ENCODE measurements at places on chromosomes 7 and 10.

GRCh38 chr10:113064039-113064438 is 114.0 kb downstream of the TCF7L2 start:
- DNase-seq: no peak

DNA sequence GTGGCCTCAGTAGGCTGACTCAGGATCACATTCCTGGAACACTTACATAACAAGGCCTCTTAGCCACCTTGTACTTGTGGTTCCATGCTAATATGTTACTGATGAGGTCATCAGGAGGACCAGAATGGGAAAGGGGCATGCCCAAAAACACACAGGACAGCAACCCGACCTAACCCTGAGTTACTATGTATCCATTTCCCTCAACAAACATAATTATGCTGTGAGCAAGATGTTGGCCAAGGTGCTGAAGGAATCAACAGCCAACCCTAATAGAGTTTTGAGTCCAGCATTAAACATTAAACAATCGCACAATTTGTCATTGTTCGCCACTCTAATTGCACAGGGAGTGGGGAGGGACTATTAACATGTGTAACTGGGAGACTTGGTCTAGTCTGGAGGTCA is 129.4 kb downstream of the PLPP4 start:
- no peak for DNase-seq

DNA sequence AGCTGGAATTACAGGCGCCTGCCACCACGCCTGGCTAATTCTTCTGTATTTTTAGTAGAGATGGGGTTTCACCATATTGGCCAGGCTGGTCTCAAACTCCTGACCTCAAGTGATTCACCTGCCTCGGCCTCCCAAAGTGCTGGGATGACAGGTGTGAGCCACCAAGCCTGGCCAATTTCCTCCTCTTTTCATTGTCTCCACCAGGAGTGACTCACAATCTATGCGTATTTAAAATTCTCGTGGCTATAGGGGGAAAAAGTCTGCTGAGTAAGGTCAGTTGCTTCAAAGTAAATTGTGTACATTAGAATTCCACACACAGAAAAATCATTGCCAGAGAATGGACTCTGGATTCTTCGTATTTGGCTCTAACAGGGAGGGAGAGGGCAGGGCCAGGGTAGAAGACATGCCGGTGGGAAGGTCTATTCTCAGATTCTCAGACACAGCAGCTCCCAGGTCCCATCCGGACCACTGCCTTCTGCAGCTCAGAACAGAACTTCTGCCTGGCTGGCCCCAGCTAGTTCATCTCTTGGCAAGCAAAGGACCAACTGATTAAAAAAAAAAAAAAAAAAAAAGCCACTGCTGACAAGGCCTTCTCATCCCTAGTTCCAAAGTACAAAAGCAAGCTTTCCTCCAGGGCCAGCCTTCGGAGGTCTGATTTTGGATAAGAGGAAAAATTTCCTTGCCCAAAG is 22.2 kb downstream of the PSPH start:
- DNase-seq: no peak

DNA sequence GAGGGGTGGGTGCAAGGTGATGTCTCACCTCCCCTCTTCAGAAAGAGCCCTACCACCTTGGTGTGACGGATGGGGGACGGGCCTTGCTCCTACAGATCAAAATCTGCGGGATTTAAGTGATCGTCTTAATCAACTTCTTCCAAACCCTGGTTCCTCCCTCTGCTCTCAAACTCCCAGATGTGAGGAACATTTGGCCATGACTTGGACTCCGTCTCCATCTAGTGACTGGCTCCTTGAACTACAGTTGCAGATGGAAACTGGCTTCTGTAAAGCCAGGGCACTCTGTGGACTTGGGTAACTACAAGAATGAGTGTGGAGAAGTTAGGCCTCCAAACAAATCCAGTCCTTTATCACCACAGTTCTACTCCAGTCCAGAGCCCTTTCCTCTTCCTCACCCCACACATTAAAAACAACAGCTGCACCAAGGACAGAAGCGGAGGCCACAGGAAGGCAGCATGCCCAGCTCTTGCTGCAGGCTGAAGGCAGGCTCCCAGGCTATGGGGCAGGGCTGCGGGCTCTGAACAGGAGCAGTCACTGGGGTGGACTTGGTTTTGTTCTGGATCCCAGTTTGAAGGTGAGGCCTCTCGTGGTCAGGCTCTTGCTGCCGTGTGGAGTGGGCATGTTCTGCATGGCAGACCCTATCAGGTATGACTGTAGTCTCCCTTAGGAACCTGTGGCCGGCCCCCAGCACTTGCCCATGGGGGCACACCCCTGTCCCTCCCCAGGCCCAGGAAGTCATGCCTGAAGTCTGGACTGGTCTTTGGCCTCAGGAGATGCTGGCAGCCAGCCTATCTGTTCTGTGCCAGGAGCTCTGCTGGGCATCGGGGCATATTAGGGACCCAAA is 79.4 kb downstream of the VWC2 start:
- DNase-seq: no peak

DNA sequence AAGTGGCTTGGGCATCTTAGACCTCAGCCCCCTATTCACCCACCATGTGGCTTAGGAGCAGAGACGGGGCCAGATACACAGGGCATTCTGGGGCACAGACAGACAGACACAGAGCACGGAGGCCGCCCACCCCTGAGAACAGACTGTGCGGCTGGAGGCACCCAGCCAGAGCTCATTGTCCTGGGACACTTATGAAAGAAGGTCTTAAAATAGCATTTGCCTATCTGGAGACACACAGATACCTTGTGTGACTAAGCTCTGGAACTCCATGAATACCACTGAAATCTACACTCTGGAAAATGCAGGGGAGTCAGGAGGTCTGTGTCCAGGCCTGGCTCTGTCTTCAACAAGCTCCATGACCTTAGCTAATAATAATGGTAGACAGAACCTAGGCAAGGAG is 41.4 kb upstream of the ADO start:
- DNase-seq: no peak

DNA sequence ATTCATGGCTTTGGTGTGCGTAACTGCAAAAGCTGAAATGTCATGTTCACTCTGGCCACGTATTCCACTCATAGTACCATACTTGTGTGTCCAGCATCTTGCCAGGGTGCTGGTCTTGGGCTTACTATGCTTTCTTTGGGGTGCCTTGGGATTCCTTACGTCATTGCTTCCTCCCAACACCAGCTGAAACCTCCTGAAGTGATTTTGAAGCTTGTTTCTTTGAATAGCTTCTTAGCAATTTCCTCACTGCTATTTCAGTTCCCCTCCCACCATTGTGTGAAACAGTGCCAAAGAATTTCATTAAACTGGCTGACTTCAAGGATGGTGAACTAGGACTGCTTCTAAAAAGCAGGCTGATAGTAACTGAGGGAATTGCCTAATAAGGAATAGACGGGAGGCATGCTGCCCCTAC is 36.9 kb downstream of the ENTPD1 start:
- DNase-seq: no peak

DNA sequence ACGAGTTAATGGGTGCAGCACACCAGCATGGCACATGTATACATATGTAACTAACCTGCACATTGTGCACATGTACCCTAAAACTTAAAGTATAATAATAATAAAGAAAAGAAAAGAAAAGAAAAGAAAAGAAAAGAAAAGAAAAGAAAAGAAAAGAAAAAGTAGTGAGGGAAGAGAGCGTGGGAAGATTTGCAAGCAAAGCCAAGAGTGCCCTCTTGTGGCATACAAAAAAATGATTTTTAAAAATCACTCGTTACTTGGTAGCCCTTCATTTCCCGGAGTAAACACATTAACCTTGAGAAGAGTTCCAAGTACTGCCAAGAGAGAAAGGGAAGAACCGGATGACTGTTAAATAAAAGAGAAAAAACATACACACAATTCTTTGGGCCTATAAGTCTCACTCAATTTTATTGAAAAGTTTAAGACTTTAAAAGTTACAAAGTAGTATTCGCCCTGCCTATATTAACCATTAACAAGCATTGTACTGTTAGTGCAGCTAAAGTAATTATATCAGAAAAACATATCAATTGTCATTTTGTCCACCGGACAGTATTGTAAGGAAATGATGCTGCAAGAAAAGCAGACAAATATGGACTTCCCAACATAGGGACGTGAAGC is 6.2 kb upstream of the CH25H start:
- DNase-seq: peak; percentile 52

DNA sequence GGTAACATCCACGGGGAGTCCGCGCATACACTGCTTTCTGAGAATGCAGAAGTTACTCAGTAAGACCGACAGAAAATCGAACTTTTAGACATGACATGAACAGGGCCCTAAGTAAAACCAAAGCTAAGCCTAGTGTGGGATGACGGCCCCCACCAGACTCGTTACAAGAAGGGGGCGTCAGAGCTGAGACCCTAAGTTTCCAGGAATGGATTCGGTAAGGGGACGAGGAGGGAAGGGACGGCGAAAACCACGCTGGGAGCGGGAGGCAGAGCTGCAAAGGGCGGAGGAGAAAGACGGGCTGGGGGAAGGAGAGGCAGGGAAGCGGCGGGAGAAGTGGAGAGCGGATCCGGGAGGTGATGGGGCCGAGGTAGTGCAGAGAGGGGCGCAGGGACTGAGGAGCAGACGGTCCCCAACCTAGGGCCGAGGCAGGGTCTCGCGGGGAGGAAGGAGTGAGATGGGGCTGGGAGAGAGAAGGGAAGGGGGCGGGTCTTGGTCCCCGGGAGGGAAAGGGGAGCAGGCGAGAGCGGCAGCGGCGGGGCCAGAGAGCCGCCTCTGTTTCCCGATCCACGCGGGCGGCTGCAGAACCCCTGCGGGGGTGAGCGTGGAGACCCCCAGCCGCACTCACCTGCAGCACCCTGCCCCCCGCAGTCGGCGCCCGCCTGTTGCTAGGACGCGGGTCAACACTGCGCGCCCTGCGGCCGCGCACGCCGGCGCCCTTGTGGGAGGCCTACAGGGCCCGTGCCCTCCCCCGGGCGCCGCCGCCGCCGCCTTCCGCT is 513 bp downstream of the ODAD2 start:
- DNase-seq: no peak

DNA sequence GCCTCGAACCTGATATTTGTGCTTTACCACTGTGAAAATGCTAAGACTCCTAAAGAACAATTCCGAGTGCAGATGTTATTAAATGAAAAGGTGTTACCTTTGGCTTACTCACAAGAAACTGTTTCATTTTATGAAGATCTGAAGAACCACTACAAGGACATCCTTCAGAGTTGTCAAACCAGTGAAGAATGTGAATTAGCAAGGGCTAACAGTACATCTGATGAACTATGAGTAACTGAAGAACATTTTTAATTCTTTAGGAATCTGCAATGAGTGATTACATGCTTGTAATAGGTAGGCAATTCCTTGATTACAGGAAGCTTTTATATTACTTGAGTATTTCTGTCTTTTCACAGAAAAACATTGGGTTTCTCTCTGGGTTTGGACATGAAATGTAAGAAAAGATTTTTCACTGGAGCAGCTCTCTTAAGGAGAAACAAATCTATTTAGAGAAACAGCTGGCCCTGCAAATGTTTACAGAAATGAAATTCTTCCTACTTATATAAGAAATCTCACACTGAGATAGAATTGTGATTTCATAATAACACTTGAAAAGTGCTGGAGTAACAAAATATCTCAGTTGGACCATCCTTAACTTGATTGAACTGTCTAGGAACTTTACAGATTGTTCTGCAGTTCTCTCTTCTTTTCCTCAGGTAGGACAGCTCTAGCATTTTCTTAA is 47.7 kb downstream of the MINPP1 start:
- DNase-seq: no peak

GRCh38 chr7:20220921-20221547 is 3.9 kb upstream of the MACC1 start:
- DNase-seq: no peak

GRCh38 chr7:7131273-7131672 is 51.1 kb upstream of the C1GALT1 start:
- no peak for DNase-seq

DNA sequence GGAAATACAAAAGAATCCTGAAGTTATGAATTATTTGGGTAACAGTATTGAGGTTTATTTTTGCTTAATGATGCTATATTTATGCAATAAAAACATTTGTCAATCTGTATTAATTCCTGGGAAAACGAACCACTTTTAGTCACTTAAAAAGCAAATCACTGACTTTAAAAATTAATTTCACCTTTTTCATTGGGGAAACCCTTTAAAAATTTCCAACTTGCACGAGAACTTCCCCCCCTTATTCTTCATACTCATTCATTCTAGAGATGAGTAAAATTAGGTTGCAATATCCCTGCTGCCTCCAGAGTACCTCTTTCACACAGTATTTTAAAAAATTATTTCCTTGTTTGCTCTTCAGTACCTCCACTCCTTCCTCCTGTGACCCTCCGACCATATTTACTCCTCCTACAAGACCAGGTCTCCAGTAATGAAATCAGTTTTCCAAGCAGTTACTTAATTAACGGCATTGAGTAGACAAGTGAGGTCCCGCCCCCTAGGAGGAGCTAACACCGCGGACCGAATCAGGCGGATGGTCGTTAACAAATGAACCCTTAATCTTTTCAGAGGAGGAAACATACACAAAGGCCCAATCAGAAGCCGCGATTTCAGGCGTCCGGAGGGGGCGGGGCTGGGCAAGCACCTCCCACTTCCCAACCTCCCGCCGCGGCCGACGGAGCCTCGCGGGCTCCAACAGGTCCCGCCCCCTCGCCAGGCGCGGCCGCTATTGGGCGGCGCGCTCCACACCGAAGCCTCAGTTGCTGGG is 465 bp upstream of the TRIM24 start:
- peak; percentile 98 for DNase-seq

GRCh38 chr7:16028636-16029035 is 342.2 kb upstream of the MEOX2 start:
- DNase-seq: no peak

DNA sequence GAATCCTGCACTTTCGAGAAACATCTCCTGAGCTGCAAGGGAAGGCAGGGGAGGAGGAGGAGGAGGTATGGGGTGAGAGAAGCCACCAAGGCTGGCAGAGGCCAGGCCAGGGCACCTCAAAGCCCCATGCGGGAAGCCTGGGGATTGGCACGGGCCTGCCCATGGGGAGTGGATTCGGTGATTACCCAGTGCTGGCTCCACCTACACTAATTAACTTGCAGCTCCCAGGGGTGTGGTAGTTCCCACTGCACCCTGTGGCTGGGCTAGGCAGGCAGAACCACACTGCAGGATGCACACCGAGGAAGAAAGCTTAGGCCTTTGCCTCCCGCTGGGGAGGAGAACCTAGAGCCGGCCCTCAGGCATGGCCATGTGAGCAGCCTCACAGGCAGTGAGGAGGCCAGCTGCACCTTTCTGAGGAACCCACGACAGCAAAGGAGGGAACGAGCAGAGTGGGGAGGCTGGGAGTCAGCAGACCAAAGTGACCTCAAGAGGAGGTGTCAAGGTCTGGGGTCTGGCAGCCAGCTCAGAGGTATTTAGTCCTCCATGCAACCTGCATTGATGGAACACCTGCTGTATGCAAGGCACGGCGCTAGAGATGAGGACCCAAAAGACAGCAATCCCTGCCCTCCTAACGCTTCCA is 27.2 kb downstream of the GRID1 start:
- DNase-seq: no peak

GRCh38 chr10:118583611-118584010 is 11.8 kb downstream of the PRLHR start:
- DNase-seq: no peak

DNA sequence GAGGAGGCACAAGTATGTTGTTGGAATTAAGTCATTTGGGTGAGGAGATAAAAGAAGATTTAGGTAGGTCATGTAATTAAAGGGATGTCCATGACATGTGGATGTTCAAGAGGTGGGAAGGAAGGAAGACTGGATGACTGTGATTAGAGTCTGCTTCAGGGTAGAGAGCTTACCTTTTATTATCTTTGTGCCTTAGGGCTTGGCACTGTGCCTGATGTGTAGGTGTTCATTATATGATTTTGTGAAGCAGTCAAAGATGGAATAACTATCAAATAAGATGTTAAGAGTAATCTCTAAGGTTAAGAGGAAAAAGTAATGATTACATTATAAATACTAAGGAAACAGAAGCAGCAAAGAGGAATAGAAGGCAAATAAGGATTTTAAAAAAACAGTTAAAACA is 97.8 kb downstream of the CDK14 start:
- DNase-seq: no peak
